ENCODE measurements at places on chromosomes 3 and 15.

GRCh38 chr3:134598763-134599545 is 51.9 kb downstream of the KY start:
- DNase-seq, result no peak

- DNase-seq, result no peak
Measured at GRCh38 chr3:124395162-124395561, 335.1 kb upstream of the UMPS start.

DNA sequence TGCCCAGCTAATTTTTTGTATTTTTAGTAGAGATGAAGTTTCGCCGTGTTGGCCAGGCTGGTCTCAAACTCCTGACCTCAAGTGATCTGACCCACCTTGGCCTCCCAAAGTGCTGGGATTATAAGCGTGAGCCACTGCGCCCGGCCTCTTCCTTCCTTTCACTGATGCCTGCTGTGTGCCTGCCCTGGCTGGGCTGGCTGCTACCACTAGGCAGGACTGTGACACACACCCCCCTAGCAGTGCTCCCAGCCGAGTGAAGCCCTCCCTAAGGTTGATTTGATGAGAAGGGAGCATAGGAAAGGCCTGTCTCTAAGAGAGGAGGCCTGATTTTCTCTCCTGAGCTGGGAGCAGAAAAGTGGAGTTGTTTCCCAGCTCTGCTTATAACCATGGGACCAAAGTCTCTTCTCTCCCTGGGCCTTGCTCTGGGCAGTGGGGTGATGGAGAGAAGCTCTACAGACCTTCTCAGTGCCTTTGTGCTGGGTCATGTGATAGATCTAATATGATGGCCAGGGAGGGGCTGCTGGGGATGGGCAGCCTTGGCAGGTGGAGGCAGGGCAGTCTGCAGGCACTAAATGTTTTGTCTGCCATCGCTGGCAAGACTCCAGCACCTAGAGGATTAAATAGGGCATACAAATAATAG is 20.1 kb upstream of the SFMBT1 start:
- no peak for DNase-seq

- DNase-seq, result no peak
Measured at GRCh38 chr3:30292192-30292893, 314.1 kb upstream of the TGFBR2 start.

DNA sequence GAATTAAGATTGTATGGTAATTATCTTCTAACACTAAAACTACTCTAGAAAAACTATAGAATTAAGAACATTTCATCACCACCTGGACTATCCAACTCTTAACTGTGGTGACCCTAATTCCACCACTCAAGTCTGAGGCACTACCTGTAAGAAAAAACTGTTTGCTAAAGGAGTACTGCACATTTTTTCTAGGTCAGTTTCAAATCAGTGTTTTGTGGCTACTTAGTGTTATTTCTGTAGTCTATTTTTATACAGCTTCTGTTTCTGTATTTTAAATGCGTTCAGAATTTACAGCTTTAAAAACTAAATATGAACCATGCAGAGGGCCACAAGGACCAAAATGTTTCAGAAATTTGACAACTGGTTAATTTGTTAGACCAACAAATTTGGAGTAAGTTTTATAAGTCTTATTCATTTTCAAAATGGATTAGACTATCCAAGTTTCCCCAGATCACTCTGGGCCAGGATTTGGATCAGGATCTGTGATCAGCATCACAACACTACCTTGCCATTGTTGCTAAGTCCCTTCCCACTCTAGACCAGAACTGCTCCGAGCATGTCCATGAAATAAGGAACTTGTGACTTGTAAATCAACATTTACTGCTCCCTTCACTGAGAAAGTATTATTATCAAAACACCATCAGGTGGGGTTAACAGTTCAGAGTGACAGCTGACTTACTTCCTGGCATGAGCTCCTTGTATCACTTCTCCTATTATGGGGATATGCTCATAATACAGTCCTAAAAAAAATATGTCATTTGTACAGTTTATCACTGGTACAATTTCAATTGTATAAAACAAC is 8.6 kb downstream of the GLT8D1 start:
- DNase-seq, result no peak

DNA sequence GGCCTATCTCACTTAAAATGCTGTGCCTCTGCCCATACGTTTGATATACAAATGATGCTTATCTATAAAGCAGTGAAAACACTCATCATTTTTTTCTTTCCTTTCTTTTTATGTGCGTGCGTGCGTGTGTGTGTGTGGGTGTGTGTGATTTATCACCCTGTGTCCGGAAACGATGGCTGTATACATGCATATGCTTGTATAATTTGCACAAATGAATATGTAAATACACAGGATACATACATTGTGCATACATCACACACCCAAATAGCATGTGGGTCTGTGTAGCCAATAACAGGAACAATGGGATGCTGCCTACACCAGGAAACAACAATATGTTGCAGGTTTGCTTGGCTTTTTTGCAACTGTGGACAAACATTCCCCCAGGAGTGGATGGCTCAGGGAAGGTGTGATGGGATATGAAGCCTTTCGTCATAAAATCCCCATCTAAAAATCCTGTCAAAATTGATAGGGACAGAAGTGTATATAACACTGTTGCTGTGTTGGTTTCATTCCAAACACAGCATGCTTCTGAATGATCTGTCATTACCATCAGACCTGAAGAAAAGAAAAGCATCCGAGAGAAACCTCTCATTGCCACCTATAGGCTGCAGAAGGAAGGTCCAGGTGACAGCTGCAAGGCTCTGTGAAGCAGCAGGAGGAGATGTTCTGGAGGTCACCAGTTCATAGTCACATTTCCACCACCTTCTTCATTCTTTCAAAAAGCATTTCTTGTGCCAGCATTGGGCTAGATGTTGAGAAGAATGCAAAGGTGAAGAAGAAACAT is 503.9 kb upstream of the NR2F2 start:
- no peak for DNase-seq

Measured in activated CD8-positive, alpha-beta T cell treated with anti-CD3 and anti-CD28 coated beads for 36 hours (primary cell).